ENCODE measurements at places on chromosomes 4 and X.

- DNase-seq: peak; percentile 70
These were observed 162.2 kb downstream of the DCHS2 start for GRCh38 chr4:154329268-154329868.

DNA sequence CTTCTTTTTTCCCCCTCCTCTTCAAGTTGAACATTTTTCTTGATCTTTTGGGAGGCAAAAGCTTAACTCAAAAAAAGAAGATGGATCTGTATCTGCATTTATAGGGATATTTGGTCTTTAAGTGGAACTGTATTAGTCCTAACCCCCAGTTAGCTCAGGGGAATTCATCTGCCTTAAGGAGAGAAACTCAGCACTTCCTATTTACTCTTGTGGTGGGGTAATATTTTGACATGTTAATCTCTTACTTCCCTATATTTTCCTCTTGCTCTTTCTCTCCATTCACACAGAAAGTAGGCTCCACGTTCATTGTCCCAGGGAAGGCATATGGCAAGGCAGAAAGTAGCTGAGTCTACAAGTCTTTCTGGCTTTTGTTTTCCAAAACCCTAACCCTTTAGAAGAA, 5.3 kb downstream of the LRRC66 start:
- DNase-seq: no peak

DNA sequence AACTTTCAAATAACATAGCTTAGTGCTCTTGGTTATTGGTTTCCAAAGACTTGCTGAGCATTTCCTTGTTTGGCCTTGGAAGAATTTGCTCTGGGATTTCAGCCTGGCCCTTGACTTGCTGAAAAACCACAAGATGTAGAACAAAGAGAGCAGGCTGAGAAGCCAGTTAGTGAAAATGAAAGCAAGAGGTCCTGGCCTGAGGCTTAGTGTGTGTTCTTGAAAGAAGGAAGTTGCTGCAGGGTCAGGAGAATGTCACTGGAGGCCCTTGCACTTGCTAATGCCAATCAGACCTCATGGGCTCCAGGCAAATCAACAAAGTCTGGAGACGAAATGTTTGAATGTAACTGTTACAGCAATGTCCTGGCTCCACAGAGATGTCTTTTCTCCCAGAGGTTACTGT, 79.4 kb downstream of the SYNPO2 start:
- peak; percentile 94 for DNase-seq

DNA sequence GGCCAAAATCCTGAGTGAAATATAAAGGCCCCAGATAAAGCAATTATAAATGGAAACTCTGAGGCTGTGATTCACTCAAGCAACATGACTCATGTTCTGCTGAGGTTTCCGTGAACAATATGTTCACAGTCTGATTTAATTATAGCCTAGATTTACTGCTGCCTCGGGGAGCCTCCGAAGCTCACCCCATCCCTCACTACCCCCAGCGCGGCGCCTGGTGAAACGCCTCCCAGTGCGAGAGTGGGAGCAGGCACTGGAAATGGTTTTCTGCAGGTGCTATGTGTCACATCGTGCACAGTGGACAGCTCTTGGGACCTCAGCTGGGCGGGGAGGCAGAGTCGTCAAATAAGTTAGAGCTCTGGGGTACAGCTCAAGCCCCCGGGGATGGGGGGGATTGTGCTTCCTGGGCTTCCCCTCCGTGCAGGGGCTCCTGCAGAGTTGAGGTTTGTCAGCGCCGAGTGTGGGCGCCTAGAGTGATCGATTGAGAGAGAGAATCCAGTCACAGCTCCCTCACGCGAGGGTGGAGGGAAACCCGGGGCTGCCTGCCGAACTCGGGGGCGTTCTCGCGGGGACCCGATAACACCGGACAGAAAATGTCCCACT, 110.6 kb downstream of the PHKA2 start:
- peak; percentile 74 for DNase-seq

DNA sequence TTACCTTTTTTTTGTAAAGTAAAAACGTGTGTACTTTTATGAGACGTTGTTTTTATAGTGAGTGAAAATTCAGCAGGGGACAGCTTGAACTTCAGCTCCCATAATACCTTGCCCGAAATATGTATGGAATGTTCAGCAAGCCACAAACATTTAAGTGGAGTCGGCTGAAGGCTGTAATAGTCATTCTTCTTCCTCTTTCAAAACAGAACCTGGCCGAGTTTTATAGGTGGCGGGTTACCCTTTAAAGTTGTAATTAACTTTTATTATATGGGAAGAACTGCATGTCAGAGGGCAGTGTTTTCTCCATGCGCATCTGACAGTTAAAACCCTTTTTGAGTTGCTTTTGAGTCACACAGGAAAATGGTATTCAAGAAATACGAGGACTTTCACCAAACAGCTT, 50.7 kb downstream of the CLDN34 start:
- DNase-seq: peak; percentile 64

GRCh38 chr4:78552389-78553042, 946 bp downstream of the ANXA3 start:
- no peak for DNase-seq

DNA sequence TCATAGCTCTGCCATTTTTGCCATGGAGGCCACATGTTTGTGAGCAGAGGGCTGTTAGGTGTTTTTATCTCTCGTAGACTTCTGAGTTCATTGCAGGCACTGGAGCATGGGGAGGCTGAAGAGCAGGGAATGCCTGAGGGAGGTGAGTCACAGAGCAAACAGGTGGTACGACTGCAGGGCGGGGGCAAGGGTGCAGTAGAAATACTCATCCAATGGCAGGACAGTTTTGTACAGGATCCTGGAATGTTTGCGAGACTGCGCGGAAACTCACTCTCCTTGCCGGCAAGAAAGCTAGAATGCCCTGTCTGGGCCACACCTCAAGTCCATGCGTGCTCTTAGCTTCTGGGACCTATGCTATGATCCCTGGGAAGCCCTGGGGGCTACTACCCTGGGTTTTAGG, 20.0 kb upstream of the VCX2 start:
- no peak for DNase-seq

DNA sequence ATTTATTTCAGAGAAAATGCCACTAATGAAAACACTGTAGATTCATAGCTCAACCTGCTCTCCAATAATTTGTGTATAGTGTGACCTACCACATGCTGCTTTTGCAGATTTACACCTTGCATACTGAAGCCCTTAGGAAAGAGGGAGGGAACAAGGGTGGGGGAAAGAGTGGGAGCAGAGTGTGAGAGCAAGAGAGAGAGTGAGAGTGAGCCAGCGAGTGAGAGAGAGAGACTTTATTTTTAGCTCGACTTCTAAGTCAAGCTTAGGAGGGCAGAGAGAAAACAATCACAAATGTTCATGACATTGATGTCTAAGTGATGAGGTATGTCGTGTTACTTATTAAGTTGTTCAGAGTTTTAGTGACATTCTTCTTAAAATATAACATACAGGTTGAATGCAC, 112.5 kb upstream of the HAND2 start:
- no peak for DNase-seq

DNA sequence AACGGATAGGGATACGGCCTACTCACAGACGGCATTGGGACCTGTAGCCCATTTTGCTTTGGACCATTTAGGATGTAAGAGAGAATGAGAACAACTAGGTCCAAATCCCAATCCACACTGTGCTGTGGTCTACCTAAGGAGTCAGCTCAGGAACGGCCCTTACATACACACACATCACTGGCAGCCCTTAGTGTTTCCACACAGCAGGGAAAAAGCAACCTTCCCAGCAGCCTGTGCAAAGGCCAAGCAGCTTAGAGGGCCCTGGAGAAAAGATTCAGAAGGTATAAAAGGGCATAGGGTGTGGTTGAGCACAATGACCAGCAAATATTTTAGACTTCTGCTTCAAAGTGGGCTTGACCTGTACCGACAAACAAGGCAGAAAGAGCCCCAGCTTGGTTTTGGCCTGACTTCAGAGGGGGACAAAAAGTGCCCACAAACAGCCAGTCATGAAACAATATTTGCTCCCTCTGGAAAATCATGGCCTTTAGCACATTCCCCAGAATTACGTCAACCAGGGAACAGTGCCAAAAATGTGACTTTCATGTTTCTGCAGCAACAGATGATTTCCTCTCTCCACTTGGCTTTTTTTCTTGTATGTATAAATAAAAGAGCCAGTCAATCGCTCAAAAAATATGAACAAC, 359.5 kb upstream of the FGF16 start:
- DNase-seq: no peak

DNA sequence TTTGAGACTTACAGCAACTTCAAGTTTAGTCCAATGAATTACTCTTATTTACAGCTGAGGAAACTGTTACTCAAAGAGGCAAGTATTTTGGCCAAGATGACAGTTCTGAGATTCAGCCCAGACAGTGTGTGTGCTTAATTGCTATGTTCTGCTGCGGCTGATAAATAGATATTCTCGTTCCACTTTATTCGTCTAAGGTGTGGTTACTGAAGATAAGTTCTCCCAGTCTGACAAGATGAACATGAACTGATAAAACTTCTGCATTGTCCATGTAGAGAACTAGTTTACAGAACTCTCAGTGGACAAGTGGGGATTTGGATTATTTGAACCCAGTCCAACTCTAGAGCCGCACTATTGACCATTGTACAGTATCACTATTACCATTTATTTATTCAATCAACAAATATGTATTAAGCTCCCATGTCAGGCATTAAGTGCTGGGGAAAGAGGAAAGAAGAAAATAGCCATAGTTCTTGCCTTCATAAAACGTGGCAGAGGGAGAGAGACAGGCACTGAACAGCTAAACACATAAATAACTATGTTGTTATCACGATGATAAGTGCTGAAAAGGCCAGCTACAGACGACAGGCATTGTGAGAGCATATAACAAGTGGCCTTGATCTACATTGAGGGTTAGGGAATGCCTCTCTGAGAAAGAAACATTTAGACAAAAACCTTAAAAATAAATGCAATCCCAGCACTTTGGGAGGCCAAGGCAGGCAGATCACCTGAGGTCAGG, 4.0 kb upstream of the DHX15 start:
- no peak for DNase-seq

DNA sequence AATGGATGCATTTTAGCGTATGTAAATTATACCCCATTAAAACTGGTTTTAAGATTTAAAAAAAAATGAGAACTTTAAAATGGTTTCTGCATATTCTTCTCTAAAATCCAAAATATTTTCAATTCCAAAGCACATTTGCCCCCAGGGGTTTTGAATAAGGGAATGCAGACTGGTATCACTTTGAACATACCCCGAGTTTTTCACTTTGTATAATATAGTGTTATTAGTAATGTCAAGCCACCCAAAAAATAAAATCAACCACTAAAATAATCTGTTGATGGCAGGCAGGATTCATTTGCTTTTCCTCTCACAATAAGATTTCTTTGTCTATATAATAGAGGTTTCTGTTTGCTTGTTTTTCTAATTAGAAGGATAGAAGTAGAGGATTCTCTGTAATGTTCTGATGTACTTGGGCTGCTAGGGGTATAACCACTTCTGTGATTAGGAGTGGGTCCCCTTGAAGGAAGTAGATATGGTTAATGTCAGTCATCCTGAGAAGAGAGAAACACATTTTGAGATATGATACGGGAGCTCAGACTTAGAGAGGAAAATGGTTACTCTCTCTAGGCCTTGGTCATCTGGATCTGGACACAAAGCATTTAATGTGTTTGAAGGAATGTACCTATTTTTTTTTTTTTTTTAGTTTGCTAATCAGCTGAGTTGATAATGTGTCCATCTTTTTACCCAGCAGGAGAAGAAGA, 9.3 kb upstream of the LIN54 start:
- DNase-seq: no peak

DNA sequence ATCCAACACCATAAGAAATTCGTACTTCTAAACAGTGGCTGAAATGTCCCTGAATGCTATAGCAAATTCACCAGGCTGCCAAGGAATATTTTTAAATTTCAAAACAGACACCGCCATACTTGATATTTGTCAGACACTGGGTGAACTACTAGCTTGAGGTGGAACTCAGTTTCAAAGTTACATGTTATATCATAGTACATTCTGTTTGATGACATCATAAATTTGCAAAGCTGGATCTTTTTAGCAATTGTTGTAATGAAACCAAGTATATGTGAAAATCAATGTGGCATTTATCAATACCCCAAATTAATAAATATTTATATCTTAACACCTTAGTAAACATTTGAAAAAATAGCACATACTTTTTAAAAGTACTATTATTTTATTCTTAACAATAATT, 14.2 kb downstream of the ART3 start:
- no peak for DNase-seq

GRCh38 chr4:117957571-117957970, 76.7 kb upstream of the NDST3 start:
- no peak for DNase-seq

DNA sequence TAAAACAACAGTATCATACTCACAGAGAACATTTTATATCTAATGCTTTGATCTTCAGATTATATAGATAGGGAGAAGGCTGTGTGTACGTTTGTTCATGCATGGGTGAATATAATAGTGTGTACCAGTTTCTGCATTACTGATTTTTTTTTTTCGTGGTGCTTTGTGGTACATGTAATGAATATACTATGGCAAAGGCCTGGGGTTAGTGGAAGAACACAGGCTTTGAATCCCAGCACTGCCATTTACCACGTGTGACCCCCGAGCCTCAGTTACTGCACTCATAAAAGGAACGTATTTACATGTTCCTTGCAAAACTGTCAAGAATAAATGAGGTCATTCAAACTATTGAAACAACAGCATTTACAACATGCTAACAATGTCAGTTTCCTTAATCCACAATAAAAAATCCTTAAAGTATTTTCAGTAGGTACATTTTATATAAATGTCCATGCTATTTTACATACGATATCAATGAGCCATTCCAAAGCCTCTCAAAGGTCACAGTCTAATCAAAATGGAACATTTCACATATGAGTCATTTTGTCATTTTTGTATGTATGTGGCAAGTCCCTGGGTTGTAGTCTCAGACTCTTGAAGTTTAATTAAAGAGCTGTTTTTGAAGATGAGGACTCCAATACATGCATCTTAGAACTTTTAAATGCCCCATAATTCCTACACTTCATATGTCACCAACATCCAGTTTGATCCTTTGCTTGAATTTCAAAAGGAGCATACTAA, 242.8 kb downstream of the PPP3CA start:
- no peak for DNase-seq

GRCh38 chrX:119537487-119537886, 27.7 kb downstream of the STEEP1 start:
- DNase-seq: peak; percentile 3

GRCh38 chrX:134718966-134719317, 60.7 kb upstream of the PLAC1 start:
- DNase-seq: peak; percentile 9

GRCh38 chrX:118189000-118189399, 72.4 kb upstream of the KLHL13 start:
- no peak for DNase-seq

DNA sequence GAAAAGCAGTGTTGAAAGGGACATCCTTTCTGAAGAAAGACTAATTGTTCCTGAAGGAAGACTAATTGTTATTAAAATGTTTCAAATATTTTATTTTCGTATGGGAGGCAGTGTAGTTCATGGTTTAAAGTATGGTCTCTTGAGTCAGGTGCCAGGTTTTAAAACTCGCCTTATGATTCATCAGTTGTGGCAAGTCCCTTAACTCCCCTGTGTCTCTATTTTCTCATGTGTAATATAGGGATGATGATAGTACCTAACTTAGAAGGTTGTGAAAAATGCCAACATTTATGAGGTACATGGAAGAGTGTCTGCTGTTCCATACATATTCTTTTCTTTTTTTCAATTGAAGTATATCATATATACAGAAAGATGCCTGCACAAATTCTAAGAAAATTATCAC, 414.2 kb upstream of the DIPK2B start:
- DNase-seq: no peak

GRCh38 chr4:37719021-37719420, 32.8 kb upstream of the RELL1 start:
- DNase-seq: no peak
